Activated T-helper 9 cell treated with anti-CD3 and anti-CD28 coated beads, Interleukin-2, amount 50 U/mL, for 16 hours (primary cell): ENCODE measurements at places on chromosomes 1 and 21.
A peak's percentile ranks its signal among the peaks of the same experiment; 100 is the strongest.

- DNase-seq: no peak
Measured at GRCh38 chr1:114330451-114330983, 176.8 kb upstream of the SYT6 start.

GRCh38 chr1:111938123-111938522, 51.3 kb downstream of the KCND3 start:
- no peak for DNase-seq

GRCh38 chr1:11479375-11479979, 522 bp downstream of the DISP3 start:
- no peak for DNase-seq

DNA sequence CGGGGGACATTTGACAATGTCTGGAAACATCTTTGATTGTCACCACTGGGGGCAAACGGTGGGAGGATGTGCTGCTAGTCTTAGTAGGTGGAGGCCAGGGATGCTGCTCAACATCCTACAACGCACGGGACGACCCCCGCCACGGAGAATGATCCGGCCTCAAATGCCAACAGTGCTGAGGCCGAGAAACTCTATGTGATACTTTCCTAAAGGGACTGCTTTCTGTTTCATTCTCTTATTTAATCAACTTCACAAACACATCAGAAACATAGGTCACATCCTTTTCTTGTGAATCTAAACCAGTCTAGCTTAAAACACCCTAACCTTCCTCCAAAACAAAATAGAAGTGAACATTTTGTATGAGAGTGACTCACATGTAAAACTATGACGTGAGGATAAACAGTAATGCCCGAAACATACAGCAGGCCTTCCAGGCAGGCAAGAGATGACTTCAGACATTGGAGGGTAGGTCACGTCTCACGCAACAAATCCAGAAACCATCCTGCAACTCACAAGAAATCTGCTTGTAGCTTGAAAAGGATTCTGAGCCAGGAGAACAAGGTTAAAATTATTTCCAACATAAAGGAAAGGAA, 37.2 kb upstream of the ETS2 start:
- DNase-seq: peak; percentile 48

DNA sequence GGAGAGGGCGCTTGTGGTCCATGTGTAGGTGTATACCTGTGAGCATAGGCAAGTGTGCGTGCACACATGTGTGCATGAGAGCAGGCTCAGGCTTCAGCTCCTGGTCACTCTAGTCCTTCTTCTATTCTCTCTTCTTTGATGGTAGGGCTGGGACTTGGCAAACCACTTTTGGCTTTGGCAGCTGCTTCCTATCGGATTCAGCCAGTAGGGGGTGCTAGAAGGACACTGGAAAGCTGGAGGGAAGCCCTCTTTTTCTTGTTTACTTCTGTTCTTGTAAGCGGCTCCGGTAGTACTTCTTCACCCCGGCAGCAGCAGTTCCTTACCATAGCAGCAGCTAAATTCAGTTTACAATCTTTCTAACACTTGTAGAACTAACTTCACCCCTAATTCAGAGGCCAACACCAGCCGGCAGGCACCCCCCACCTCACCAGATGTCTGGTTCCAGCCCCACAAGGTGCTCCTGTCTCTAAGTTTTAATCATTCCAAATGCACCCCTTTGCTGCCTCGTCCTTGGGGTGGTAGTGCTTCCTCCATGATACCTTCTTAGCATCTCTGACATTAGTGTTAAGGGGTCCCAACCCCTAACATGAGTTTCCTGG, 25.1 kb downstream of the NENF start:
- DNase-seq: no peak

DNA sequence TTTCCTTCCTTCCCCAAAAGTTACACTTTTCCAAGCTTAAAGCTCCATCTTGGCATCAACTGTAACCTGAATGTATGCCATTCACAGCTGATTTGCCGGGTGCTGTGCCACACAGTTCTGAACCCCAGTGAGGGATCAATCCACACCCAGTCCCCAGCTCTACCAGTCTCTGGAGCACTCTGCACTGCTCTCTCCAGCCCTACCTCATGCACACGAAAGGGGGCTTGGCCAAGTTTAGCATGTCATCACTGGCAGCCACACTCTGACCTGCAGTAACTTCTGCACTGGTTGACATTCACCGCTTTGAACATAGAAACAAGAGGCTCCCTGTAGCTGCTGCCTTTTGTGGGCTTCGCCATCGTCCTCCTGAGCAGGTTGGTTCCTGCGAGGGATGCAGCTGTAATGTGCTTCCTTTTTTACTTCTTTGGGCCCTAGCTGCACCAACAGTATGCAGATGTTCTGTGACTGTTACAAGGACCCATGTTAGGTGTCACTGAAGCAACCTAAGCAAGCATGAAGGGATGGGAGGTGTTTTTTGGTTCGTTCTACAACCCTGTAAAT, 135.4 kb upstream of the SLC44A3 start:
- DNase-seq: no peak

GRCh38 chr21:33089395-33090119, 19.6 kb downstream of the OLIG1 start:
- no peak for DNase-seq

- DNase-seq: no peak
Measured at GRCh38 chr1:151907363-151908139, 1.8 kb downstream of the THEM4 start.

- DNase-seq: no peak
Measured at GRCh38 chr21:31503467-31503866, 156.0 kb upstream of the SOD1 start.

DNA sequence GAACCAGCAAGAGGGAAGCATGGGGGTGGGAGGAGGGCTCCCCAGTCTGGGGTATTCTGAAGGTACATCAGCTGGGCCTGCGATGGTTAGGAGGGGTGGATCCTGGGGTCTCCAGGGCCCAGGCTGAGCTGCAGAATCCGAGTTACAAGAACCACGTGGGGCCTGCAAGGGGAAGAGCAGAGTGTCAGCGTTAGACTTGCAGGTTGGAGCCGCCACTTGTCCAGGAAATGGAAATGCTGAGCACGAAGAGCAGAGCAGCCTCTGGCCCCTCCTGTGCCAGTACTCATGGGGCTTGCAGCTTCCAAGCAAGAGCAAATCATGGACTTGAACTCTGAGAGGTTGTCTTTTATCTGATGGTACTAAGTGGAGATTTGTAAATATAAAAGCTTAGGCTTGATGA, 47.5 kb upstream of the COL6A1 start:
- no peak for DNase-seq

DNA sequence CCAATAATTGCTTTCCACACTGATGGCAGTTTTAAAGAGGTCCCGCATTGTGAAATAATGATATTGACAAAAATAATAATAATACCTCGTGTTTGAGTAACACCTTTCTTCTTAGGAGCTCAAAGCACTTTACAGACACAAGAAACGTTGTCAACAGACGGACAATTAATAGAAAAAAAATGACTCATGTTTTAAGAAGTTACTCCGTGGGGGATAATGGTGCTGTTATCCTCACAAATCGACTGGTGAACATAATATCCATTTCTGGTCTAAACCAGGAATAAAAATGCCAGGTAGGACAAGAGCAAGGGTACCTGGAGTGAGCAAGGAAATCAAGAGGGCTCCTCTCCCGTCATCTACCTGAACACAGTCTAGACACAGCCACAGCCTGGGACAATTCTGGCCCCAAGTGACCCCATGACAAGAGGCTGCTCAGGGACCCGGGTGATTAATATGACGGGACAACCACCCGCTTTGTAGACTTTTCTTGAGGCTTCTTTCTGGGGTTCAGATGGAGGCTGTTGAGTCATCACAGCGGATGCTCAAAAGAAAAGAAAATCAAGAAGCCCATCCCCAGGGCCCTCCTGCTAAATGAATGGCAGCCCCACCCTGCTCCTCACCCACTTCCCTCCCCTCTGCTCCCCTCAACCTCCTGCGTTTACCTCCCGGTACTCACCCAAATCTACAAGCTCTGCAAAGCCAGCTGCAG, 146.2 kb upstream of the IRF2BP2 start:
- no peak for DNase-seq

DNA sequence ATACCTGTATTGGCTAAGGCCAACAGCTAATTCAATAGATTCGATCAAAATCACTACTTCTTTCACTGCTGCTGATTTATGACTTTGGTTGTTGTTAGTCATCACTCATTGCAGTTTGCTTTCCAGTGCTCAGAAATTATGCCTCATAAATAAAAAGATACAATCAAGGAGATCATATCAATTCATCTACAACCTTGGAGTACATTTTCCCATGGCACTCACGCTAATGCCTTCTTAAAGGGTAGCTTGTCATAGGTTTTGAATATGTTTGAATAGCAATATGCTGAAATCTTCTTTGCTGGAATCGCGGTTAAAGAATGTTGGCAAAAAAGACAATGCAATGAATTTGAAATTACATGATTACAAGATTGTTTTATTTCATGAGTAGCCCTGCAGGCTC, 89.9 kb downstream of the KCTD3 start:
- DNase-seq: no peak

GRCh38 chr1:41650028-41650880, 165.8 kb upstream of the EDN2 start:
- DNase-seq: no peak

- DNase-seq: no peak
Measured at GRCh38 chr1:233635765-233636502, 22.0 kb downstream of the KCNK1 start.
